ENCODE measurements at places on chromosomes 16 and 17. TPM values are rescaled to one million over a fixed set of nuclear protein-coding genes. Genes with fewer than 3 reads are reported as not detected.

Gene DUSP3
- 86.3 TPM for total RNA-seq

Gene HASPIN
- total RNA-seq: 9.5 TPM

Gene CDRT4
- 1.8 TPM for total RNA-seq

Gene SCIMP
- not detected for total RNA-seq

Gene VPS4A
- total RNA-seq: 42.4 TPM

Gene USP22
- total RNA-seq: 255 TPM

Gene BFAR
- total RNA-seq: 41.3 TPM

Gene XAF1
- total RNA-seq: not detected

Gene SIAH1
- 27.2 TPM for total RNA-seq

Gene VMP1
- 277 TPM for total RNA-seq

Gene ZG16B
- not detected for total RNA-seq

Gene HOXB7
- 28.2 TPM for total RNA-seq

Gene AOC3
- total RNA-seq: 0.49 TPM

Gene SEZ6
- not detected for total RNA-seq

Gene RND2
- 1.2 TPM for total RNA-seq

Gene BICDL2
- 10.6 TPM for total RNA-seq

Gene MFSD6L
- total RNA-seq: not detected

Gene KCNG4
- total RNA-seq: not detected

Gene PHF23
- 20.6 TPM for total RNA-seq

Gene CCL7
- not detected for total RNA-seq

Gene AOC2
- total RNA-seq: 4.2 TPM

Gene ARRB2
- total RNA-seq: 37.8 TPM

Gene EVI2B
- total RNA-seq: not detected

Gene ZNF598
- total RNA-seq: 43.7 TPM

Gene SEPTIN12
- total RNA-seq: not detected

Gene SOCS1
- 13.2 TPM for total RNA-seq

Gene UNC119
- 40.5 TPM for total RNA-seq

Gene GNG13
- not detected for total RNA-seq

Gene CDK3
- 6.8 TPM for total RNA-seq
